ENCODE measurements at places on chromosomes 4 and X.

GRCh38 chr4:54942721-54943120, 182.7 kb downstream of the KDR start:
- no peak for DNase-seq

GRCh38 chr4:175457956-175458355, 354.1 kb downstream of the GPM6A start:
- DNase-seq, result no peak

DNA sequence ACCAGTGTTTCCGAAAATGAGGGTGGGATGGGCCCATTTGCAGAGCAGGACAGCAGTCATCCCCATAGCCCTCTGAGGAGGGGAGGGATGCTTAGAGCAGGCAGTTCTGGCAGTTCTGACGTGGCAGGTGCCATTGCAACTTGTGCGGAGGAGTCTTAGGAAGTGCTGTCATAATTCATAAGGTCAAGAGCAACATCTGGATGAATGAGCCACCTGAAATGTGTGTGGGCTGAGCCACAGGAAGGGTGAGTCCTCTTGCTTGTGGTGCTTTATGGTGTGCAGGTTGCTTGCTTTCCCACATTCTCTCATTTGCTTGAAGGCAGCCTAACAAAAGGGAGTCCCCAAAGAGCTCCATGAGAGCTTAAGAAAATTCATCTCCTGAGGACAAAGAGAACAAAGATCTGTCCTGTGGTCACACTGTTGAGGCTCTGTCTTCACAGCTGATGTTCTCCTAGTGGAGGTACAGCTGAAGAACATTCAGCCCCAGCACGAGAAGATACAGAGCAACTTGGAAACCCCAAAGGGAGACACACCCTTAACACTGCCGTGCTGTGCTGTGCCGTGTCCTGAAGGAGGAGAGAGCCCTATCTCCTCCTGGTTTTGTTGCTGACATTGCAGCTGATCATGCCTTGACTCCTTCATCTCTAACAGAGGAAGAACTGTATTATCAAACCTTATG, 60.3 kb downstream of the DLG3 start:
- no peak for DNase-seq

DNA sequence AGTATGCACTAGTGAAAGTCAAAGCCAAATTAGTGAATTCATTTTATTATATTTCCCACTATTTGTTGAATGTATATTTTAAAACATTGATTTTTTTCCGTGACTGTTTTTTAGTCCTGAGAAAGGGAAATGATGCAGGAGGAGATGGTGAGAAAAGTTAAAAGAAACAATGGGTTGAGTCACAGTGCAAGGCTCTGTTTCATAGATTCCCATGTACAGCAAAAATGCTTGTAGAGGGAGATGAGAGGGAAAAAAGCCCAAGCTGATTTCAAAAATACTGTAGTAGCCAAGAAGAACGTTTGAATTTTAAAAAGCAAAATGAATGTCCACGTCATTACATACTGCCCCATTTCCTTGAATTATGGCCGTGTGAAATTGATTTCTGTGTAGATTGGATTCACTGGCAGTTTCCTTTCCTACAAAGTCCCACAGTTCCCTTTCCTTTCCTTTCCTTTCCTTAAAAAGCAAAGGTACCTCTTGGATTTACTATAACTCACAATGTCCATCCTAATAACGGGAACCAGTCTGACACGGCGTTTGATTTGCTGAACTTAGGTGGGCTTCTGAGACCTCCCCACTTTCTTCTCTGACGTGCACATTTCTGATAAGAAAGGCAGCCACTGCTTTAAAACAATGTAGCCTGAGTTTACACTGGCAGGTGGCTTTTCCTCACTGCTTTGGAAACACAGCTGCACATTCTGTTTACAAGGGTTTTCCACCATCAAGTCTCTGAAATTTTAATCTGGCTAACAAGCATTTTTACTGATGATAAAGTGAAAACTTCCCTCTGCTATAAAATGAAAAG, 63.7 kb downstream of the SPCS3 start:
- DNase-seq, result no peak

- DNase-seq, result no peak
Observed at GRCh38 chr4:165965503-165965902, 92.5 kb downstream of the TLL1 start.

DNA sequence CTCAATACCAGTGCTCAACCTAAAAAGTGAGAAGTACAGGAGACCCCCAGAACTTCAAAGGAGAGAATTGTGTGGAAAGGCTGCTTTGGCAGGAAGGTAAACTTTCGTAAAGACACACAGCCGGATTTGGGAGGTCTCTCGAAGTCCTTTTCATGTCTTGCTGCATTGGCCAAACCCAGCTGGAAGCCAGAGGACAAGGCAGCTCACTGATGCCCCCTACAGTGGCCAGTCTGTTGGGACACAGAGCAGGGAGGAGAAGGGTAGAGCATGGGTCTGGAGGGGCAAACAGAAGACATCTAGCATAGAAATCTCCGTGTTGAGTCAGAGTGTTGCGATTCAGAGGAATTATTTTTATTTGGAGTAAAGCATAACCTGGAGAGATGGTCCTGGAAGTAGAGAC, 198.9 kb downstream of the ANK2 start:
- DNase-seq, result no peak

DNA sequence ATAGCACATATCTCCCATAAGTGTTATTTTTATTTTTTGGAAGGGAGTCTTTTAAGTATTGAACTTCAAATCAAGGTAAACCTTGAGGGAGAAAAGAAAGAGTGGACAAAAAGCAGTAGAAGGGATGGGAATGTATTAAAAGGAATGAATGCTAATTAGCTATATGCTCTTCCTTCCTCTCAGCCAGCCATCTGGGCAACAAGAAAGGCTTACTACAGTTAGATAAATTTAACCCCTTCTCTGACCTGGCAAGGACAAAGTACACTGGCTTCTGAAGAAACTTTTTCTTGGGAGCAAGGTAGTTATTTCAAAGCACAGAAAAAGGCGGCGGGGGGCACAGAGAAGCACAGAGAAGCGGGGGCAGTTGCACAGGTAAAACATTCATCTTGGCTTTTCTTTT, 54.6 kb downstream of the GAB1 start:
- no peak for DNase-seq

- DNase-seq, result no peak
Observed at GRCh38 chrX:116239944-116240840, 69.6 kb downstream of the AGTR2 start.

- DNase-seq, result no peak
Observed at GRCh38 chrX:18825375-18825774, 117.9 kb downstream of the PPEF1 start.

DNA sequence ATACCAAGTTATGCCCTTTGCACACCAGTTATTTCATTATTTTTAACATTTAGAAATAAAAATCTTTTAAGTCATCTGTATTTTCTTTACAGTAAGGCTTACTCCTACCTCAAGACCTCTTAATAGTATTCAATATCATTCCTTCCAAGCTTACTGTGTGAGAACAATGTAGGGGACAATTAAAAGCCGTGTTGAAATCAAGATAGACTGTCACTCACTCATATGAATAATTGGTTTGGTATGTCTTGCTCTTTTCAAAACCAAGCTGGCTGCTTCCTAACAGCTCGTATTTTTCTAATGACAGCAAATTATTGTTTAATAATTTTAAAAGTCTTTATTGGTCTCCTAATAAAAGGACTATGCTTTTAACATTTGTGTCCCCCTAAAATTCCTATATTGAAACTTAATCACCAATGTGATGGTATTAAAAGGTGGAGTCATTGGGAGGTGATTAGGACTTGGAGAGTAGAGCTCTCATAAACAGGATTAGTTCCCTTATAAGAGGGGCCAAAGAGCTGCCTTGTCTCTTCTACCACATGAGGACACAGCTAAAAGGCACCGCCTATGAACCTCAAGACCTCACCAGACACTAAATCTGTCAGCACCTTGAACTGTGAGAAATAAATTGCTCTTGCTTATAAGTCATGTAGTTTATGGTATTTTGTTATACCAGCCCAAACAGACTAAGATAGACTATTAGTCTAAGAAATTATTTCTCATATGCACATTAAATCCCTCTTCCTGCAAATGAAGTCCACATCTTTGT, 4.1 kb downstream of the ABCB7 start:
- DNase-seq, result no peak

- no peak for DNase-seq
Observed at GRCh38 chrX:65903750-65904149, 136.1 kb downstream of the VSIG4 start.

DNA sequence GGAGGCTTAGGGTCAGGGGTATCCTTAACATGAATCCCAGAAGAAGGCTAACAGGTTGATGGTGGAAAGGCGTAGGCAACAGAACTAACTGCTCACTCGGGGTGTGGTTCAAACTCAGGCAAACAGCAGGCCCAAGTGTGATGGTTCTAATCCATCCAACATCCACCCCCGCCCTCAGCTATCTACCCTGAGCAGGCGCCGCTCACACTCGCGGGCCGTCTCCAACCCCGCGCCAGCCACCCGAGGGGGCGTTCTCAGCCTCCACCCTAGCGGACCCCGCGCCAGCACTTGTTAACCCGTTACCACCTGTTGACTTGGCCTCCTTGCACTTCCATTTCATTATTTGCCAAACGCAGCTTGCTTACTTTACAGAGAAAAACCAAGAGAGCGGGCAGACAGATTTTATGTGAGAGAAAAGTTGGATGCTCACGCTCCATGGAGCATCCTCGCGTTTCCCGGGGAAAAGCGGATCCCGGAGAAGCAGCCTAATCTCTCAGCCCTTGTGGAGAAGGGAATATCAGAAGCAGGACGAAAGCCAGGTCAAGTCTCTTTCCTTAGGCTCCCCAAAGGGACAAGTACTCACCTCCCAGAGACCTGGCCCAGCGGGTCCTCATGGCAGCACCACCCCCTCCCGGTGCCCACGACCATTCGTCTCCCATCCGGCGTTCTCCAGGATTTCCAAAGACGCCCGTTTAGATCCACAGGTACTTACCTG, 773 bp downstream of the SNCA start:
- no peak for DNase-seq

DNA sequence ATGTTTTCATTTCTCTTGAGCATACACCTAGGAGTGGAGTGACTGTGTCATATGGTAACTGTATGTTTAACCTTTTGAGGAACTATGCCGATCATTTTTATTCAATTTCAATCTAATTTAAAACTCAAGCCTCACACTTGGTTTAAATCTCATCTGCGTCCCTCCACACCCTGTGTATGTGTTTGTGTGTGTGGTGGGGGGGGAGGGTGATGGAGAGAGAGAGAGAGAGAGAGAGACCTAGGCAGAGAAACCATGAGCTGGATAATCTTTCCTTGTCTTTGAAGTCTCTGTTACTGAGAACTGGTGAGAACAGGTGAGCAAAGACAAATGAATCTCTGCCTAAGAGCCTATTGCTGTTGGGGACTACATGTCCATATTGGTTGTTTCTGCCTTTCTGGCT, 105.0 kb downstream of the ARHGAP24 start:
- no peak for DNase-seq

DNA sequence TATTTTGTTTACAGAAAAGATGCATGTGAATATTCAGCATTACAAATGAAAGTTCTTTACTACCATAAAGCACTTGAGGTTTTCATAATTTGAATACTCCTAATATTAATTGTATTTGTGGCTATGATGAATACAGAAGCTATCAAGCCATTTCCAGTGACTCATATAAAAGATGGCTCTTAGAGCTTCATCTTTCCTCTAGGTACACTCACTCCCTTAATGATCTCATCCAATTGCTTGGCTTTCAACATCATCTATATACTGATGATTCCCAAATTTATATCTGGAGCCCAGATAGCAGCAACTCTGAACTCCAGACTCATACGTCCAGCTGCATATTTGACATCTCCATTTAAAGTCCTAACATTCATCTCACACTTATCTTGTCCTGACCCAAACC, 183.4 kb upstream of the FAM241A start:
- no peak for DNase-seq

- no peak for DNase-seq
Observed at GRCh38 chr4:52982946-52983340, 120.8 kb downstream of the RASL11B start.

- no peak for DNase-seq
Observed at GRCh38 chr4:70505151-70505748, 13.1 kb upstream of the AMTN start.

- DNase-seq, result no peak
Observed at GRCh38 chr4:104870495-104871233, 276.0 kb upstream of the TET2 start.

DNA sequence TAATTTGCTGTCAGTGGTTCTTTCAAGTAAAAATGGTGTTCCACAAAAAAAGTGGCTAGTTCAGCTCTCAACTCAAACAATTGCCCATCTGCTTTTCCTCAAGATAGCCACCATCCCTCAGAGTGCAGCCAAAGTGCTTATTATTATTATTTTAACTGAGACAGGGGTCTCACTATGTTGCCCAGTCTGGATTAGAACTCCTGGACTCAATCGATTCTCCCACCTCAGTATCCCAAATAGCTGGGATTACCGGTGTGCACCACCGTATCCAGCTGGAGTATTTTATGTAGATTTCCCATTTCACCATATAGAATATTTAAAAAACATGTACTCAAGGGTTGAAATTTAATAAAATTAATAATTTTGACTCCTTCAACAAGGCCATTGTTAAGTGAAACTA, 62.1 kb upstream of the USP9X start:
- no peak for DNase-seq

- DNase-seq, result no peak
Observed at GRCh38 chr4:145230726-145231125, 50.3 kb upstream of the OTUD4 start.

GRCh38 chrX:9233141-9233540, 199.2 kb upstream of the FAM9B start:
- DNase-seq, result no peak

- no peak for DNase-seq
Observed at GRCh38 chrX:40144576-40144975, 46.8 kb upstream of the BCOR start.

DNA sequence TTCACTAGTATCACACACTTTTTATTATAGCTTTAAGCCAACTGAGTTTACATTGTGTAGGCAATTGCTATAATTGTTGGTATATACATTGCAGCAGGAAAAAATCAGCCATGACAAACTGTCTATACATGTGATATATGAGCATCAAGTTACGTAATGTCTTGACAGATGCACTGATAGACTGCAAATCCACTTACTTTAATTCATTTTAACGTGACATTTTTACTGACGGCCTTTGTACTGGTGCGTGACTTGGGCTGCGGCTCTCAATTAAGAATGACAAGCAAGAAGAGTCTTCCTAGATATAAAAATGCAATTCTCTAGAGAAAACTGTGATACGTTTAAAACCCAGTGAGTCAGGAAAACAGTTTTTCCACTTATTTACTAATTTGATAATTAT, 143.8 kb downstream of the ACTRT1 start:
- DNase-seq, result no peak

DNA sequence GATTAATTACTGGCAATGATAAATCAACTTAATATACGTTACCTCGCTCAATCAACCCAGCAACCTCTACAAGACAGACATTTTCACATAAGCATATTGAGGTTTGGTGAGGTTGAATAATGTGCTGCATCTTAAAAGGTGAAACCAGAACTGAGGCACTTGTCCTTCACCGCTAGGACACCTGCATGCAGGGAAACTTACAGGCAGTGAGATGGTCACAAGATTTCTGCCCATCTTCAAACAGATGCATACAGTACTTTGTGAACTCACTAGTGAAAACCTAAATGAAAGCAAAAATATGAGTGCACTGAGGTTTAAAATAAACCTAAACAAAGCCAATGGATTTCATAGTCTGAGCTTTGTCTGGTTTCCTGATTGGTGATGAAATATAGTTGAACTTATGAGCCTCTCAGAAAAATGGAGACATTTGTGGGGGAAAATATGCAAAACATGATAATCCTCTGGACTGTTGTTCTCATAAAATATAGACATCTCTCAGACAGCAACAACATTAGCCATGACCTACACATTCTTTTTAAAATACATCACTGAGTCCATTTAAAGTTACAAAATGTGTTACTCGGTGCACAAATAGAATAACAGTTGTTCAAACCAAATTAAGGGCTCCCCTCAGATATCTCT, 20.9 kb upstream of the PRSS12 start:
- no peak for DNase-seq

GRCh38 chr4:107991945-107992630, 2.4 kb downstream of the HADH start:
- DNase-seq, result no peak

Measured in SIG-M5 (cell line).